ENCODE measurements at places on chromosomes 4 and X. TPM values are rescaled to one million over a fixed set of nuclear protein-coding genes. Genes with fewer than 3 reads are reported as not detected.

DNA sequence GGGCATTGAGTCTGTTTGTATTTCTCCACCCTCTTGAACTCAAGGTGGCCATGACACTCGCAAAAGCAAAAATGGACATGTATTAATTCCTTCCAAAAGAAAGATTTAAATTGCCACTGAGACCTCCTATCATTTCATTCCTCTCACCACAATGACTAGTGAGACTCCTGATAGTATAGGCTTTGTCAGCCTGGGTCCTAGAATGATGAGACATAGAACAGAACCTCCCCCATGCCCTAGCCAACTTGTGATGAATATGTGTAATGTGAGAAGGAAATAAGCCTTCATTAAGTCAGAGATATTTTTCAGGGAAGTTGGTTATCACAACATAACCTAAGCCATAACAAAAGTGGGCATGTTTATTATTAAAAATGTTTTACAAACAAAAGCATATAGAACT, 62.5 kb downstream of the ASB9 start:
- DNase-seq = no peak

DNA sequence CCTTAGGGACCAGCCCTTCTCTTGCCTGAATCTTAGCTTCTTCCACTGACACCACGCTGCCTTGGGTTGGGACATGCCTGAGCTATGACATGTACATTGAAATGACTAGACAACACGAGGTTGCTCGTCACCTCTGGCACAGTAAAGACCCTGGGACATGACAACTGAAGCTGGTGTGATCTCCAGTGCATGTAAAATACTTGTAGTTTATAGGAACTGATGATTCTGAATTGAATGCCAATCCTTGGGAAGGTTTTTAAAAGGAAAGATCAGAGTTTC, 100.7 kb upstream of the PGRMC2 start:
- DNase-seq = peak; percentile 41

- DNase-seq = no peak
Measured at GRCh38 chr4:31124008-31124585, 403.9 kb downstream of the PCDH7 start.

- no peak for DNase-seq
Measured at GRCh38 chrX:147891896-147892295, 19.8 kb upstream of the FMR1 start.

DNA sequence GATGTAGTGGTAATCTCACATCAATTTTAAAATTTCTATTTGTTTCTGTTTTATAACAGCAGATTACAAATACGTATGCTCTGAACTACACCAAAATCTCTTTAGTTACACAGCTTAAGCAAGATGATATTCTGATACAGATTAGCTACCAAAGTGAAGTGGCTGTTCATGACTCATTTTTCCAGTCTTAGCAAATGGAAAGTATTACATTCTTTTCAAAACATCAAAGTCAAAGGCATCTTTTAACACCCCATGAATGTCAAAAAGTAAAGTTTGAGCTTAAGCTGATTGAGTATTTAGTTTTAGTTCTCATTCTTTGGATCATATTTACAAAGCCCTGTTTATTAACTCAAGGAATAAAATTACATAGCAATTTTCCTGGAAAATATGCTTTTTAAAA, 6.6 kb upstream of the HPGDS start:
- DNase-seq = no peak

DNA sequence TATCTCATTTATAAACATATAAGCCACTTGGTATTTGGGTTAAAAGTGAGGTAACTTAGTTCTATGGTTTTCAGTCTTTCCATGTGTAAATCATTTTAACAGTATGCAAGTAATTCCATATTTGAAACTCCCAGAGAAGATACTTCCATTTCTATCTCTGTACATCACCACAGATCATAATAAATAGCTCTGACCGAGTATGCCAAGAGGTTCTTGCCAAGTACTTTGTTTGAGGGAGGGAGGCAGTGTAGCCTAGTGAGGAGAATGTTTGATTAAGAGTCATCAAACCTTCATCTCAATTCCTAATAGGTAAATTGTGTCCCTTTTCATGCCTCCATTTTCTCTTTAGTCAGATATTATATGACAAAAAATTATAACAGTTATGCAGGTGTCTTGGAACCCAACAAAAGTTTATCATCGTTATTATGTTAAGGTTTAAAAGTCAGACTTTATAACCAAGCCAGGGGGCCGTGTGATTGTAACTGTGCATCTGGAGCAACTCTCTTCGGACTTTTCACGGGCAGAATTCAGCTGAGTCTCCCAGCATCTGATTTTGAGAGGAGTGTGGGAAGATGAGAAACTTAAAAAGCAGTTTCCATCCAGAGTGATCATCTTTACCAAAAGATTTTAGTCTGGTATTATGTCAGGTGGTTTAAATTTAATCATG, 123.8 kb downstream of the ANK2 start:
- no peak for DNase-seq

DNA sequence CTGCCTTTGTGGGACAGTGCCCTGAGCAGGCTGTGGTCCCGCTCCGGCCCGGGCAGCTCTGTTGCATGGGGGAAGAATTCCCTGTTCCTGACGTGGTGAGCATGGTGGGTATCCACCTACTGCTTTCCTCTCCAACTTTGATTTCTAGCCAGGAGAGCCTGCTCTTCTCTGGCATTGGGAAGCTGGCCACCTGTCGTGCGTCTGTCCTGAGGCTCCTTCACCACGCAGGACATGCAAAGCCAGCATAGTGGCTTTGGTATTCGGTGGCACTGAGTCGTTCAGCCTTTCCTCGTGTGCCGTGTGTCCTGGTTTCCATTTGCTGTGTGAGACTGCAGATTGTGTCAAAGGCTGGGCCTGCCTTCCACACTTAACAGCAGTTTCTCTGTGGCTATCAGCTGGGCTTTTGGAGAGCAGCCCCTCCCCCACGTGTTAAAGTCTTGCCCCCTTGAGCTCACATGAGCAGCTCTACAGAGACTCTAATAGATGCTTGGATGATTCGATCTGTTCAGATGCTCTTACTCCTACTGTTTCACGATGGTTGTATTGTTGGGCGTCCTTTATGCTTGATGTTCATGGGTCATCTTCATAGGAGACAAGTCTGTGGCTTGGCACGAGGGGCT, 46.3 kb upstream of the CLCN4 start:
- DNase-seq = no peak

DNA sequence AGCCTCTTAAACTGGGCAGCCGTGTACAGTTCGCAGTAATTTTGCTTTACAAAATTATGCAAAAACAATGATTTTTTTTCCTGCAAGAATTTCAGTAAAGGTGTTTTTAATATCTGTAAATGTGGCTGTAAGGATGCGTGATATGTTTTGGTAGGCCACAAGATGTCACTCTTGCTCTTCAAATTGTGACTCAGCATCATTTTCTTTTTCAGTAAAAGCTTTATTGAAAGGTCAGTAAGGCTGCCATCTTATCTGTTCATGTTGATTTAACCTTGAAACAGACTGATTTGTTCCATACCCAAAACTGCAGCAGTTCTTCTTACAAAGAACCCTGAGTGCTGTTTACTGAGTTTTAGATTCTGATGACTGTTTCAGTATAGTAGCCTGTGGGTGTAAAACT, 39.9 kb downstream of the TXLNG start:
- peak; percentile 50 for DNase-seq

GRCh38 chr4:74420863-74421262, 24.1 kb upstream of the AREG start:
- no peak for DNase-seq

- no peak for DNase-seq
Measured at GRCh38 chr4:86847571-86847970, 1.6 kb downstream of the SLC10A6 start.

DNA sequence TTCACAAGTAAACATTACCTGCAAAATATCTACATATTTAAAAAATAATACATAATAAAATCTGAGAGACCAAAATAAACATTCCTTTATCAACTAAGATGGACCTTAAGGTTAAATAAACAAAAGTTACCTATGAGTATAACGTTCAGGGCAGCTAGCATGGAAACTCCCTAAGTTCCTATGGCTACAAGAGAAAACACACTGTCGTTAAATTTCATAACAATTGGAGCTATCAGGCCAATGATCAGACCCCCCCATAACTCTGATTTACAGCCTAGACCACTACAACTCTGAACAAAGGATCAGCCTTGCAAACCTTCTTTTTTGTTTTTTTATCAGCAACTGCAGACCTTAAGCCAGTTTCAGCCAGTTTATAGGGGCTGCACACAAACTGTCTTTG, 1418.4 kb downstream of the PCDH18 start:
- no peak for DNase-seq

DNA sequence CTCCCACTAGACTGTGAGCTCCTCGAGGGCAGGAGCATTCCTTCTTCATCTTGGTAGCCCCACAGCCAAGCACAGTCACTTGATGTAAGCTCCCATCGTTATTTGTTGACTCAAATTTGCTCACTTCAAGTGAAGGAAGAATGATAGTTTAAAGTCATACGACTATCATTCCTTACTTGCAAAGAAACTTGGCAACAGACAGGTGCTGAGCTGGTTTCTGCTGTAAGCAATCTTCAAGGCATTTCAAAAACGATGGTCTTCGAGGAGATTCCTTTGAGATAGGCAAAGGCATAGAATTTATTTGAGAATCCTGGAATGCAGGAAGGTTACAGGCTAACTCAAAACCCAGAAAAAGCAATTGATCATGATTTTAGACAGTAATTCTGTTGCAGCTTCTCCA, 64.8 kb downstream of the QDPR start:
- no peak for DNase-seq

GRCh38 chr4:87461281-87461700, 38.9 kb downstream of the NUDT9 start:
- DNase-seq = peak; percentile 5

- no peak for DNase-seq
Measured at GRCh38 chrX:78958419-78959116, 13.4 kb downstream of the P2RY10 start.

DNA sequence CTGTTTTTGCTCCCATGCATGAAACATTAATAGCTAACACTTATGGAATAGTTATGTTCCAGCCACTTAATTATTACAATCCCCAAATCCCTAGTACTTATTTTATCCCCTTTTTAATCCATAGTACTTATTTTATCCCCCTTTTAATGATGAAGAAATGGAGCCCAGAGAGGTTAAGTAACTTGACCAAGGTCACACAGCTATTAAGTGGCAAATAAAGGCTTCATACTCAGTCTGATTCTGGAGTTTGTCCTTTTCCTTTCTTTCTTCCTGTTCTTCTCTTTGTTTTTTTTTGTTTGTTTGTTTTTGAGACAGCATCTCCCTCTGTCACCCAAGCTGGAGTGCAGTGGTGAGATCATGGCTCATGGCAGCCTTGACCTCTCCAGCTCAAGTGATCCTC, 2.2 kb downstream of the NKAP start:
- DNase-seq = no peak

DNA sequence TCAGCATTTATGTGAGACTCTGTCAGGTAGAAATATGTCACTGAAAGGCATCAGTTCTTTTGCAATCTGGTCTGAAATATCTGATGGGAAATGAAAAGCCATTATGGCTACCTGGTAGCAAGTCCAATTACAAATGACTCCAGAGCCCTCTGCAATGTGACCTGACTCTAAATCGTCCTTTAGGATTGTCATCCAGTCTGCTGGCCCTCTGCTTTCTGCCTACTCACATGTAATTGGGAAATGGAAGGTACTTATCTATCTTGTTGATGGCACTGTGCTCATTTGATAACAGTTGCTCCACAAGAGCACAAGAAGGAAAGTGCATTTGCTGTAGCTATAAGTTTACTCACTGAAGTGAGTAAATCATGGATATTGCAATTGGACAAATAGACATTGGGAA, 799.8 kb downstream of the RAPGEF2 start:
- DNase-seq = no peak

DNA sequence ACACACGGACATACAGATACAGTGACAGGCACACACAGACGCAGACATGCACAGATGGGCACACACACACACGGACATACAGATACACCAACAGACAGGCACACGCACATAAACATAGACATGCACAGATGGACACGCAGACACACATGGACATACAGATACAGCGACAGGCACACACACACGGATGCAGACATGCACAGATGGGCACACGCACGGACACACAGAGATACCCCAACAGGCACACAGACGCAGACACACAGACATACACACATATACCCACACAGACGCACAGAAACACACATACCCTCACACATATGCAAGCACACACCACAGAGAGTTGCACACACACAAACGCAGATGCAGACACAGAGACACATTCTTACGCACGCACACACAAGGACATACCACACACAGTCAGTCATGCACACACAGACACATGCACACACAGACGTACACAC, 24.4 kb upstream of the SLC25A6 start:
- DNase-seq = no peak

DNA sequence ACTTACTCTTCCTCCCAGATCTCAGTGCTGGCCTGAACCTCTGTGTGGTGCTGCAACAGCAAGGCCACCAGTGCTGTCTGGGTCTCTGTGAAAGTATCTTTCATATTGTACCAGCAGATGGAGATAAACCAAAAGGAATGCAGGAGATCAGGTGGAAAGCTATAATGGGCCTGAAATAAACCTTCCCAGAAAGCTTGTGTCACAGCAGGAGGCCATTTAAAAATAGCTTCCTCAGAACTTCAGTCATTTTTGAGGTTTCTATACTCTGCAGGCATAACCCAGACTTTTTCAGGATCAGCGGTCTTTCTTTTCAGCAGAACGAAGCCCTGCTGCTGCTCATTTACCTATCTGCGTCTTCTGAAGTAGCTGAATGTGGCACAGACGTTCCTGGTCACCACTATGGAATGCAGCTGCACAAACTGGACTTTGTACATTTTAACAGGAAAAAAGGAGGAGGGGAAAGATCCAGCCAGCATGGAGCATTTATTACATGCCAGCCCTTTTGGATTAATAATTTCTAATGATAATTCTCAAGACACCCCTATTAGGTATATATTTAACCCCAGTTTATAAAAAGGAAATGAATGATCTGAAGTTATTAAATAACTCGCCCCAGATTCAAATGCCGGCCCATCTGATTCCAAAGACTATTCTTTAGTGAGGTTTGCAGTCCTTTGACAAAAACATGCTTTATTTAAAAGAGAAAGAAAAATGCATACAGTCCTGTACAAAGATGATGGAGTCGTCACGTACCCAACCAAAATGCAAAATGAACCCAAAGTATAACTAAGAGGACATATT, 119.7 kb downstream of the NFKB1 start:
- peak; percentile 71 for DNase-seq

DNA sequence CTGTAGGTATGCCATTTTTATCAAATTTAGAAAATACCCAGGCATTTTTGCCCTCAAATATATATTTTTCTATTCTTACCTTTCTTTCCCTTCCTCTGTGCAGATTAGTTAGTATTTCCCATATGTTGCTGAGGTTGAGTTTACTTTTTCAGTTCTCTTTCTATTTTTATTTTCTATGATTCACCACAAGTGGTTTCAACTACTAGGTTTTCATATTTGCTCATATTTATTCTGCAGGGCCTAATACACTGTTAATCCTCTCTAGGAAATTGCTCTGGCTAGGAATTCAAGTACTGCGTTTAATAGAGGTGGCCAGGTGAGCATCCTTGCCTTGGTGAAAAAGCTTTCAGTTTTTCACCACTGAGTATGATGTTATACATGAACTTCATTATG, 1535.3 kb upstream of the PCDH10 start:
- DNase-seq = peak; percentile 3

The RBMXL3 gene
- total RNA-seq = not detected

The ZNF41 gene
- 8.0 TPM for total RNA-seq

The GAGE12E gene
- not detected for total RNA-seq

The ARX gene
- total RNA-seq = not detected

The CT45A5 gene
- total RNA-seq = not detected

The PRAF2 gene
- total RNA-seq = 32.7 TPM
